ENCODE measurements at places on chromosomes 6 and 20.
A peak's percentile ranks its signal among the peaks of the same experiment; 100 is the strongest.

- peak; percentile 50 for DNase-seq
These were observed 52.1 kb upstream of the SNX9 start for GRCh38 chr6:157770946-157771345.

DNA sequence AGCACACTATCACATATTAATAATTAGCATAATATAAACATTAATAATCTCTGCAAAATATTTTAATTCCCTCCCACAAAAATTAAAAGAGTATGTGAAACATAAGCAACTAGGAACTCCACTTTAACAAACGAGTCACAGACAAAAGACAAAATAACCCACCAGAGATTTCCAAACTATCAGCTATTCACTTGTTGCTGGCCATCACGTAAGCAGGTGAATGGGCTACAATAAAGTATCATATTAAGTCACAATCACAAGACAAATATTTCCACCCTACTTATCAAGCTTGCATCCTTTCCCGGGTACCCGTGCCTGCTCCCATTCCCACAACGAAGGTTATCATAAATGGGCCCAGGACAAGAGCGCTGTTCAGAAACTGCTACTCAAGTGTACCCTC, 2.5 kb downstream of the HDAC2 start:
- DNase-seq, result no peak

GRCh38 chr6:132218059-132218696, 183.1 kb downstream of the MOXD1 start:
- DNase-seq, result no peak

- DNase-seq, result no peak
These were observed 16.8 kb downstream of the TPD52L1 start for GRCh38 chr6:125170376-125170775.

- DNase-seq, result no peak
These were observed 56.4 kb downstream of the AIG1 start for GRCh38 chr6:143117108-143117507.

DNA sequence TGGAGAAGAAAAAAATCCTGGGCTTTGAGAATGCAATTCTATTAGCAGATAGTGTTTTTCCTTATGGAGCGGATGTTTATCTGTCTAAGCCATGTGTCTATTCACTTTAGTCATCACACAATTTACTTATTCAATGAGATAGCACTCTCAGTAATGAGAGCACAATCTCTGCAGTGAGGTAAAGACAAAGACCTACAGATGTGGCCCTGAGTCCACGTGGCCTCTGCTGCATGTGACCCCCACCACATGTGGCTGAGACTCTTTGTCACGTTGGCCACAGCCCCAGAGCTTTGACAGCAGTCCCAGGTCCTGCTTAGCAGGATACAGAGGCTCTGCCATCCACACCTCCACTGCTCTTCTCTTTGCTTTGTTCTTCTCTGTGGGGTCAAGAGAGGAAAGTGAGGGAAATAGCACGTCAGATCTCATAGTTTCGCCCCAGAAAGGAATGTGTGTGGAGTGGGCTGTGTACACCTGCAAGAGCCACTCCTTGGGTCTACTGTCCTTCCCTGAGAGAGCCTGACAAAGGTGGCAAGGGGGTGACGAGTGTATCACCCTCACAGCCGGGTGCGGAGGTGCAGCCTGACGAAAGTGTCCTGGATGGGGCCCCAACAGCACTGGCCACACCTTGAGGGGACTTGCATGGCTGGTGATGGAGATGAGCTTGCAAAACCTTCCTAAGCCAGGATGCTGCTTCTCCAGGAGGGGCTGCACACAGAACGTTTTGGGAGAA, 40.7 kb downstream of the ZNF831 start:
- no peak for DNase-seq

- DNase-seq, result no peak
These were observed 132.5 kb downstream of the PREX1 start for GRCh38 chr20:48695255-48695654.

DNA sequence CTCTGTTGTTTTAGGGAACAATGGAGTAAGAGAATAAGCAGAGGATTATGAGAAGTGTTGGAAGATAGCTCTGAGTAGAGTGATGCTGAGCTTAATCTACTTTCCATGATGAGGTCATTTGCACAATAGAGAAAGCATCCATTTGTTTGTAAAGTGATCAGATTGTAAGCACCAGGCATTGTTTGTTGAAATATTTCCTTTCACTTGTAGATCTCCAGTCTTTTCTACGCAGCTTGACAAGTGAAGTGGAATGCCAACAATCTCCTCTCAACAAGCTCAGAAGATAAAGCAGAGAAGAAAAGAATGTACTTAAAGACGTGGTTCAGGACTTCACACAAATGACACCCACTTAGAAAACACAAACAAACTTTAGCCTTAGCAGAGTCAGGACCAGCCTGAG, 80.1 kb upstream of the MARCKS start:
- DNase-seq, result no peak

GRCh38 chr6:100846276-100846675, 34.9 kb downstream of the ASCC3 start:
- DNase-seq, result no peak

DNA sequence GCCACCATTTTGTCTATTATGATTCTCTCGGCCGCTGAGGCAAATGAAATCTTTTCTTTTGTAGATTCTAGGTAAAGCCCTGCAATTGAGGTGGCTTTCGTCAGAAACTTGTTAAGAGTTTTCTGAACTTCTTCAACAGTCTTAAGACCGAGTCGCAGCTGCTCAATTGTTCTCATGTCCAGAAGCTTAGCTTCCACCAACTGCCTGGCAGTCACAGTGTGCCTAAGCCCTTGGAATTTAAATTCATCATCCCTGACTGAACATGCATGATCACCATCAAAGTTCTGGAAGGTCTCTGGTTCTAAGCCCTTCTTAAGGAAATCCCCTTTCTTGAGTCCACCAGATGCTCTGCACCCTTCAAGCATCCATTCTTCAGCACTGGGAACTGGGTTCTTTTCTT, 25.7 kb downstream of the DST start:
- DNase-seq, result no peak

DNA sequence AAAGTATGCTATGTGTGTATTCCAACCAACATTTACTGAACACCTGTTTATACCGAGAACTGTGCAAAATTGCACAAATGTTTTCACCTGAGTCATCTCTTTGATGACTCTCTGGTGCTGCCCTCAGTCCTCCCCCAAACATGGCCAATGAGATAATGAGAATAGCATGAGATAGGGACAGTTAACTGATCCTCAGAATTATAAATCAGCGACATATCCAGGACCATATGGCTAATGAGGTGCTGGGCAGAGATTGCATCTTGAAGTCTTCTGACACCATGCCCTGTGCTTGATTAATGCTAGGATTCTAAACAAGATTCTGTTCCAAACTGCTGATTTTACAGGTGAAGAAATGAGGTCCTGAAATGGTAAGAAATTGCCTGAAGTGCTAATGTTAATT, 13.0 kb downstream of the CLVS2 start:
- DNase-seq, result no peak

- no peak for DNase-seq
These were observed 7.2 kb upstream of the THEMIS start for GRCh38 chr6:127907960-127908640.

DNA sequence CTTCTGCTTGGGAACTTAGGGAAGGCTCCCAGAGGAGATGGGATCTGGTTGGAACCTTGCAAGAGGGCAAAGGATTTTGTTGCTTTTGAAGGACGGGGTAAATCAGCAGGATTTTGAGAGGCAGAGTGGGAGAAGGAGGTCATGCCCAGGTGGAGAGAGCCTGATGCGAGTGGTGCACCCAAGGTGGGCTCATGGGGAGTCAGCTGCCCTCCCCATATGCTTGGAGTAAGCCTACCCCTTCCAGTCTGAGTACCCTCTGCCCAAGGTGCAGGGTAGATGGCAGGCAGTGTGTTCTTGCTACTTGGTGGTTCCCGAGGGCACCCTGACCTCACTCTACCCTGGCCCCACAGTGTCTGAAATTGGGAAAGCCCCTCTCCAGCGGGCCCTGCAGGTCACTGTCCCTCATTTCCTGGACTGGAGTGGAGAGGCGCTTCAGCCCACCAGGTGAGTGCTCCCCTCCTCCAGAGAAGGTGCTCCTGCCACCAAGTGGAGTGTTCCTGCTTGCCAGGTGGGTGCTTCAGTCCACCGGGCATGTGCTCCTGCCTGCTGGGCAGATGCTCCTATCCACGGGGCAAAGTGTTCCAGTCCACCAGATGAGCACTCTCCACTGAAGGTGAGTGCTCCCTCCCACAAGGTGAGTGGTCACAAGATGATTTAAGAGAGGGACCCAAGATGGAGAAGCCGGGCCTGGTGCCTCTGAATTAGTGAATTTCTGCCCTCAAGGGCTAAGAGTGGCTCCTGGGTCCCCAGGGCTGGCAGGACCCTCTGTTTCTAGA, 3.4 kb downstream of the BPIFB2 start:
- no peak for DNase-seq

DNA sequence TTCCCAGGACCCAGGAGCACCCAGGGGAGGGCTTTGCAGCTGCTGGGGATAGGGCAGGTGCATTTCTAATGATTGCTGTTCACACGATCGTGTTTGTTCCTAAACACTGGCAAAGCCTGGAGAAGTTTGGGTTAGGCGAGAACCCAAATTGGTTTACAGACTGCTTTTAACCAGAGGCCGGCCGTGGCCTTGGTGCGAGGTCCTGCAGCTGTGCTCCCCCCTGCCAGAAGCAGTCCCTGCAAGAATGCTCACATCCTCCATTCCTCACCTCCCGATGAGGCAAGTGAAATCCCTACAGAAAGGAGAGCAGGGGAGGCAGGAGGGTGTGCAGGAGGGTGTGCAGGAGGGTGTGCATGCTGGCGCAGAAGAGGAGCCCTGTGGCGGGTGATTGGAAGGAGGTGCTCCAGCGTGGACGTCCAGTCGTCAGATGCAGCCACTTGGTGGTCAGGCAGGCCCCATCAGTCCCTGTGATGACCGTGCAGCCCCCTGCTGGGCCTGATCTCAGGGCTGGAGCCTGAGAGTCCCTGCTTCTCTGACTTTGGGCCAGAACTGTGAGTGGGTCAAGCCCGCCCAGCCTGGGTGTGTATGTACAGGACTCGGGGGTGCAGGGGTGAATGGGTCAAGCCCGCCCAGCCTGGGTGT, 55.7 kb upstream of the FRMD1 start:
- DNase-seq, result no peak

DNA sequence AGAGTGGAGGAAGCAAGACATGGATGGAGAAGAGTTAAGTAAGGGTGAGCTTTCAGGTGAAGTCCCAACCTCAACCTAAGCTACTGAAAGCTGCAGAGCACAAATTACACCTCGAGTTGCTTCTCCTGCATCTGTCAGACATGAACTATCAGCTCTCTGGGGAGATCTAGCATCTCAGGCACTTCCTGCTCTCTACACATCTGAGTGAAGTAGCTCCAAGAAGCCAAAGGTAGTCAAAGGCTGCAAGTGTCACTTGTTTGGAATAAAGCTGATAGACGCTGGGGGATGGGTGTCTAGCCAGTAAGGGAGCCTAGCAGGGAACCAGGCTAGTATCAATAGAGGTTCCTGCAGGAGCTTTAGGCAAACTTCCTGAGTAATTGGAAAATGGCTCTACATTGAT, 228.0 kb downstream of the PLCB1 start:
- no peak for DNase-seq

- peak; percentile 61 for DNase-seq
These were observed 74.5 kb upstream of the MARCKS start for GRCh38 chr6:113782636-113783035.

DNA sequence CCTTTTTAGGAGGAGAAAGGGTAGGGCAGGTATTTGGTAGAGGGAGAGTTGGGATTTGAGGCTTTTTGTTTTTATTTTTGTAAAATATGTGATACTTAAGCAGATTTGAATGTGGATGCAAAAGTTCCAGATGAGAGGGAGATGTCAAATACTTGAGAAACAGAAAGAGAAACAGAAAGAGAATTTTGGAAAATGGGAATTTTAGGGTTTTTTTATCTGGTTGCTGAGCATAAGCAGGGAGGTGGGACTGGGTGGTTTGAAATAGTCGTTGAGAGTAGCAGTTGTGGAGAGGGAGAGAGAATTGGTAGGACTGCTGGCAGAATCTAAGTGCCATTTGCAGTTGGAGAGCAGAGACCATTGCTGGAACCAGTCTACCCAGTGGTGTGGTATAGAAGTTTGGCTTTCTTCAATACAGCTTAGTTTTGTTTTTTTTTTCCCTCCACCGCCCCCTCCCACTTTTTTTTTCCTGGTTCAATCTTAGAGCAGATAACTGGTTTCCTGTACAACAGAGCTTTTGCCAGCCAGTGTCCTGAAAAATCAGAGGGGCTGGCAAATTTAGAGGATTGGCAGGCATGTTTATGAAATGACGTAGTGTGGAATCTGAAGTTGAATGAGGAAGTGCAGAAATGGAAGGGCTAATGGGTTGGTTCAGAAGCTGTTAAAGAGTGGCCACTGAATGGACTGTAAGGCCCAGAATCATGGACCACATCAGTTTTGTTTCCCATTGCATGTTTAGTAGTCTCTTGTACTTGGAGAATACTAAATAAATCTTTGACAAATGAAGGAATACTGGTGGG, 68.7 kb downstream of the ATRN start:
- DNase-seq, result peak; percentile 80

- no peak for DNase-seq
These were observed 83.9 kb downstream of the SESN1 start for GRCh38 chr6:109010705-109011102.

- no peak for DNase-seq
These were observed 77.9 kb upstream of the BMP5 start for GRCh38 chr6:55953335-55953734.

DNA sequence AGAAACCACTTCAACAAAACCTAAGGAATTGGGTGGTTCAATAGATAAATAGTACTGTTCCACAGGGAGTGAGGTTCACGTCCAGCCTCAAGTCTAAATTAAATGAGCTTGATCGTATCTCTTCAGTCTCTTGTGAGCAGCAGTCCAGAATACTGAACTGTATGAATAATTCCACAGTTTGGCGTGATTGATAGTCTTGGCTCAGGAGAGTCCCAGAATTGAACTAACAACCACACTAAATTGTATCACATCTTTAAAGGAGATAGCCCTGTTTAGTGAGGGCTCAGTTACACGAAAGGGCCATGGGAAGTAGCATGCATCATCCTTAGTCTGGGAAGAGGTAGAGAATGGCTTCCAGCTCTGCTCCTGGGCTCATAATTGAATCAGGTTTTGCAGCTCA, 224.6 kb downstream of the PACRG start:
- no peak for DNase-seq

Measured in suppressor macrophage treated with lipopolysaccharide for 1 hour (primary cell).